ENCODE measurements at places on chromosomes 6 and 20.

GRCh38 chr6:34726055-34726454, 29.5 kb upstream of the ILRUN start:
- DNase-seq, result no peak

- DNase-seq, result peak; percentile 88
Observed at GRCh38 chr6:16345449-16346330, 107.3 kb downstream of the GMPR start.

DNA sequence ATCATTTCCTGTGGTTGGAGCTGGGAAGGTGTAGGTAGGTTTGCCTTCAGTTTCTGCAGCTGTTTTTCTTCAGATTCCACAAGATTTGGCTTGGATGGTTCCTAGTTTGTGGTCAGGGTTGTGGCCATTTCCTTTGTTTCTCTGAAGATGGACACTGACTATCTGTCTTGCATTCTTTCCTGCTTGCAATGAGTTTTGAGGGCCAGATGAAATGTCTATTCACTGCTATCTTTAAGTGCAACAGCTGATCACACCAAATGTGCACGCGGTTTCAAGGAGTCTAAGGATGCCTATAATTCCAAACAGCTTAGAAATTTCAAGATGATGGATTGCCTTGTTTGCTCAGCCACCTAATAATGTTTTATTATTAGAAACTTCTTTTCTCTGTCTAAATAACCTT, 28.4 kb downstream of the IL20RA start:
- DNase-seq, result peak; percentile 97

DNA sequence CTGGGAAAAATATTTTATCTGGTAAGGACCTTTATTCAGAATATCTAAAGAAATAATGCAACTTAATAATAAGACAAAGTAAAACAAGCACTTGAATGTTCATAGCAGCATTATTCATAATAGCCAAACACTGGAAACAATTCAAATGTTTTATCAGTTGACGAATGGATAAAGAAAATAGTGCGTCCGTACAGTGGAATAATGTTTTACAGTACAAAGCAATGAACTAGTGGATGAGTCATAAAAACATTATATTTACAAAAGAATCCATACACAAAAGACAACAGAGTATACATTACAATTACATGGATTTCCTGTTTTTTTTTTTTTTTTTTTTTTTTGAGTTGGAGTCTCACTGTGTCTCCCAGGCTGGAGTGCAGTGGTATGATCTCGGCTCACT, 12.7 kb downstream of the SMAP1 start:
- DNase-seq, result no peak

GRCh38 chr6:34457742-34458735, 7.8 kb upstream of the PACSIN1 start:
- DNase-seq, result no peak

DNA sequence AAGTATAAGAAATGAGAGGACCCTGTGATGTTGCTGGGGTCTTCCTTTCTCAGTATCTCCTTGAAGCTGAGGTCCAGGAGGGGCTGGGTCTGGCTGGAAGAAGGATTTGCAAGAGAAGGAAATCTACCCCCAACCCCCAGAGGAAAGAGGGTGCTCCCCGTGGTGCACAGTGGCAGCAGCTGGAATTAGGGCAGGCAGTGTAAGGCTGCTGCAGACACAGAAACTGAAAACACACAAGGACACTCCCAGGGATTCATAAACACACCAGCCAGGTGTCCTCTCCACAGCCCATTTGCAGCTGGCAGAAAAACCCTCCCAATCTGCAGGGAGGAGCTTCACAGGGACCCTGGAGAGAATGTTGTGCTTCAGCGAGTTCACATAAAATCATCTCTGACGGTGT, 297.2 kb downstream of the CDH26 start:
- DNase-seq, result no peak

DNA sequence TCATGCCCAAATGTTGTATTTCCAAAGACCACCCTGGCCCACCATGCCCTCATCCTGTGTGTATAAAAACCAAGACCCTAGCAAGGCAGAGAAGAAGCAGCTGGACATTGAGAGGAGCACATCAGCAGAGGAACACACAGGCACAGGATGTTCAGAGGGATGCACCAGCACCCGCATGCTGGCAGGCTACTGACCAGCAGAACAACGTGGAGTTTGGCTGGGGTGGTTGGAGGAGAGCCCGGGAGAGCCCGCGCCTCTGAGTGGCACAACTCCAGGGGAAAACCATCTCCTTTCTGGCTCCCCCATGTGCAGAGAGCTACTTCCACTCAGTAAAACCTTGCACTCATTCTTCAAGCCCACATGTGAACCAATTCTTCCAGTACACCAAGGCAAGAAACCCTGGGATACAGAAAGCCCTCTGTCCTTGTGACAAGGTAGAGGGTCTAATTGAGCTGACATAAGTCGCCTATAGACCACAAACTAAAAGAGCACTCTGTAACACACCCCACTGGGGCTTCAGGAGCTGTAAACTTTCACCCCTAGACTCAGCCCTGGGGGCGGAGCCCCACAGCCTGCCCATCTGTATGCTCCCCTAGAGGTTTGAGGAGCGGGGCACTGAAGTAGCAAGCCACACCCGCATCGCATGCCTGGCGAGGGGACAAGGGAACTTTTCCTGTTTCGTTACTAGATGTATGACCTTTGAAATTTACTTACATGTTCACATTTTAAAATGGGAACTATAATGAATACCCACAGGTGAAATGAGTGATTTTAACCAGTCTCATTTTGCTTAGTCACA, 831.5 kb upstream of the CITED2 start:
- DNase-seq, result no peak

DNA sequence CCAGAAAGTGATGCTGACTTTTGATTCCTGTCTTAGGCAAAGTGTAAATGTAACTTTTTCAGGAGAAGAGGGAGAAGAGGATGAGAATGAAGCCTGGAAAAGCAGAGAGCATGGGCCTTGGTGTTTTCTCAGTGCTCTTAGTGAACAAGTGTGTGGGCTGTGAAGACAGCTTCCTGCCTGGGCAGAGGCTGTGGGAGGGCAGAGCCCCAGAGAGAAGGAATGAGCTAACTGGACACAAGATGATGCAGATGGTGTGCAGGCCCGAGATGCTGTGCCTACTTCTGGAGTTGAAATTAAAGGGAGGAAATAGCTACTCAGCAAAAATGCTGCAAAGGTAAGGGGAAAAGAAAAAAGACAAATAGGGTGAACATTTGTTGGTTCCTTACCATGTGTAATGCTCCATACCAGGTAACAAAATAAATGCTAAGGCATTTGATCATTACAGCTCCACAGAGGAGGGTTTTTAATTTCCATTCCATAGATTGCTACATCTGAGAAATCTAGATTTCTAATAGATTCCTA, 87.0 kb upstream of the CEP162 start:
- DNase-seq, result no peak

DNA sequence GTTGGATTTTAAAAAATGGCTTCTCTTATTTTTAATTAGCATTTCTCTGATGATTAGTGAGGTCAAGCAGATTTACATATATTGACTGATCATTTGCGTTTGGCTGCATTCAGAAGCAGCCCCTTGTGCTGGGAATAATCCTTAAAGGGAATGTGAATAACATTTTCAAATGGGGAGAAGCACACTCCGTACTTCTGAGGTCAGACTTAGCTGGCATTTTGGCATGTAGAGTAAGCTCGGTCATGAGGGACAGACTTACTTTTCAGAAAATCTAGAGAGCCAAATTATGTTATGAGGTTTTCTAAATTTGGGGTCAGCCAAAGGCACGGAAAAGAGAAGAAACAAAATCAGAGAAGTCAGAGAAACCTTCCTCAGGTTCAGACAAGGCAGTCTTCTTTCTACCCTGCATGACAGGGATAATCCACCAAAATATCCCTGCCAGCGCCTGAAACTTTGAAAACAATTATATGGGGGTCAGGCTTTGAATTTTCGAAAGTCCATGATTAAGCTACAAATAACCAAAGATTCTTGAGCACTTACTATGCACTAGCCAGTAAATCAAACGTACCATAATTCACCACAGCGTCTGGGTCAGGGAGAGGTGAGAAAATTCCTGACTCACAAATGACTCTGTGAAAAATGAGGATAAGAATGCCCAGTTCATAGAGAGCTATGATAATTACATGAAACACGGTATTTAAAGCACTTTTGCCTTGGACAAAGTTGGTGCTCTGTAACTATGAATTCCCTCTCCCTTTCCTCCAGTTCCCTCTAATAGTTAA, 44.9 kb downstream of the ADAT2 start:
- peak; percentile 95 for DNase-seq

DNA sequence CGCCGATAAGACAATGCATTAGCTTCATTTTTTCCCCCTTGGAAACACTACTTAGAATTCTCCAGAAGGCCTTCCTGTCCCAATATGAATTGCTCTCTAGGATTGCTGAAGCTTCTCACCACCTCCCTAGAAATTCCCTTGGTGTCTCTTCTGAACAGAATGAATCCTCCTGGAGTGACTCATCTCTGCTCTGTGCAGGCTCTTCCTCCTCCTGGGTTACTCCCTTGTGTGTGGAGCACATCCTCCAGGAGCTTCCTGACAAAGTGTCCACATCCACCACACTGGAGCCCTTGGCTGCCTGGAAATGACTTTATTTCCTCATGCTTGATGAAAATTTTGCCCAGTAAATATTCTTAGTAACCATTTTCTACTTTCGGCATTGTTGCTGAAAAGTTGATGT, 54.4 kb downstream of the DTNBP1 start:
- peak; percentile 60 for DNase-seq

DNA sequence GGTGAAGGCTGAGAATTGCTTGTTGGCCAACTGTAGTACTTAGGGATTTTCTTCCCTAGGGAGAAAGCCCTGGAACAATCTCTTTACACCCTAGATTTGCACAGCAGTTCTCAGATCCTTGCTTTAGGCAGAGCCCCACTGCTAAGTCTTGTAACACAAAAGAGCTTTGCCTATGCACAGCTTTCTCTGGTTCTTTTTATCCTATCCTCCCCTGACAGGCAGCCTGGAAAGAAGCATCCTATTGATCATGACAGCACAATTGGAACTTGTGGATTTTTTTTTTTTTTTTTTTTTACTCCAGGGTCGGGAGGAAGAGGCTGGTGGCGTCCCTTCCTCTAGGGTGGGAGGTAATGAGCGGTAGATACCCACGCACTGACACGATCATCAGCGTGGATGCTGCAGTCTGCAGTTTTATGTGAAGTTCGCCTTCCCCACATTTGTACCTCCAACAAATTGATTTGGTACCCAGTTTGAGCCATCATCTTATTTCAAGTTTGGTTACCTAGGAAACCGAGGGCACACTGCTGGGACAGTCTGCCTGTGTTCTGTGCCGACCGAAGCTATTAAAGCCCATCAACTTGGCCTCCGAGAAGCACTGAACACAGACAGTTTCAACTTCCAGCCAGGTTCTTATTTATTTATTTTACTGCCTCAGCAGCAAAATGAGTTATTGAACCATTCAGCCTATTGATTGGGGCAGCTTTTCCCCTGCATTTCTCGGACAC, 110.1 kb downstream of the NRN1 start:
- no peak for DNase-seq

DNA sequence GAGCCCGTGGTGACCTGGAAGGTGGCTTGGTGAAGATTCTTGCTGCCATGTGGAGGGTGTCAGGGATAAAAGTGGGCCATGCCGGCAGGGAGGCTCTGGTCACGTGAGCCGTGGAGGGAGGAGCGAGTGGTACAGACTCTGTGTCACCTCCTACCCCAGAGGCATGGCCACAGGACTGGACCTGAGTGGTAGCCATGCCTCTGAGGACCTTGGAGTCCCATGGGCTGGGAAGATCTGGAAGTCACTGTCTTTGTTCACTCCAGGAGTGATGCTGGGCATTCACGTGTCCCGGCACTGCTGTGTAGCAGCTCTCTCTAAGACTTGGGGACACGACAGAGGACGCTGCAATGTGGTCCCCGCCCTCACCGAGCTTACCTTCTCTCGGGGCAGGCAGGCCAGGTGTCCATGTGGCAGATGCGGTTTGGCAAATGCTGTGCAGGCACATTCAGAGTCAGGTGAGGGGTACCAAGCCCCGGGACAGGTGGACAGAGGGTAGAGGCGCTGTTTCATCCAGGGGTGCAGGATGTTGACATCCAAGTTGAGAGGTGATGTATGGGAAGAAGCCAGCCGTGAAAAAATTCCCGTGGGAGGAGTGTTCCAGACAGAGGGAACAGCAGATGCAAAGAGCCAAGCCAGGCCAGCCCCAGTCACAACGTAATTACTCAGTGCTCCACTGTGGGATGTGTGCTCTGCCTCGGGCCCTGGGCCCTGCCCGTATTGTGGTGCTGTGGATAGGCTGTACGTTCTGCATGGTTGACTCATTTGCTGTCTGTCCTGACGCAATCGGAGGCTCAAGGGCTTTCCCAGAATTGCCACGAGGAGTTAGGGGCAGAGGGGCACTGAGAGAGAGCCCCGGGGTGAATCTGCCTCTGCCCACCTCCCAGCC, 307.8 kb downstream of the TAF4 start:
- peak; percentile 76 for DNase-seq

DNA sequence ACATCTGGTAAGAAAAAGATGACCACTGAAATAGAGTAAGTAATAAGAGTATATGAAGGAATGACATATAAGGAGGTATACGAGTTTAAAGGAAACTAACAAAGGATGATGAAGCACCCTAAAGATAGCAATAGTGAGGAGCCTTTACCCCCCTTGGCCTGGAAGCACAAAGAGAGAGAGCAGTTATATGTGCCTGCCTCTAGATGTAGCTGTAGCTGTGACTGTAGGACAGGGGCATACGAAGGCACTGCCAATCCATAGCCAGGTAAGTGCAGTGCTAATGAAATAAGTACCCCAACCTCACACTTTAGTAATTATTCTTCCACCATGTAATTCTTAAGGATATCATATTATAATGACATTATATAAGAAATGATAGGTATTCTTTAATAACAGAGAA, 90.1 kb upstream of the FKBP1C start:
- DNase-seq, result no peak

- peak; percentile 8 for DNase-seq
Observed at GRCh38 chr20:2178318-2179232, 76.9 kb downstream of the STK35 start.

GRCh38 chr20:33811776-33812151, 616 bp downstream of the CHMP4B start:
- no peak for DNase-seq

DNA sequence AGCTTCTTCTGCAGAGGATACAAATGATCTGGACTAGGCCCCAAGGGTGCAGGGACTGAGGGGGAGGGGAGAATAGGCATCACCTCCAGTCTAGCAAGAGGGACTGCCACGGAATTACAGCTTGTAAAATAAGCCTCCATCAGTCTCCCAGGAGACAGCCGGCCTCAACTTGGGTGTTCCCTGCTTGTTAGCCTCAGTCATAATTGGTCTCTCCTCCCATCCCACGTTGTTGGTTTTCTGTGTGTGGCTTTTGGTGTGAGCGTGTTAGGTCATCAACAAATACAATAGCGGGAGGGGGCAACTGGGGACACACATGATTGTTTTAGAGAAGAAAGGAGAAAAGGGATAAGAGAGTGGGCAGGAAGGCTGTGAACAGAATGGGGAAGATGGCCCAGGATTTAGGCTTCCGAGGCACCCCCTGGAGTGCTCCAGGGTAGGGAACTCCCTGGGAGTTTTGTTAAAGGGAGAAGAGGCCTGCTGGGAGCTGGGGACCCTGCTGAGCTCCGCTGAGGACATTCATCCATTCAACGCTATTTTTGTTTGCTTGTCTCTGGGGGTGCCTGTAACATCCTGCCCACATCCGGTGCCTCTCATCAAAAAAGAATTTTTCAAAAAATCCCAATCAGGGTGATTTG, 9.2 kb downstream of the FOXA2 start:
- no peak for DNase-seq

GRCh38 chr6:118350881-118351430, 197.1 kb upstream of the PLN start:
- peak; percentile 36 for DNase-seq

GRCh38 chr6:36578030-36578429, 16.1 kb upstream of the SRSF3 start:
- no peak for DNase-seq

GRCh38 chr6:38593409-38593808, 46.3 kb downstream of the BTBD9 start:
- no peak for DNase-seq

GRCh38 chr20:22305381-22305780, 279.0 kb downstream of the FOXA2 start:
- DNase-seq, result no peak

All from astrocyte (in vitro differentiated cells and primary cell).